ENCODE measurements at places on chromosomes 12 and 14. TPM values are rescaled to one million over a fixed set of nuclear protein-coding genes. Genes with fewer than 3 reads are reported as not detected.
A peak's percentile ranks its signal among the peaks of the same experiment; 100 is the strongest.

DNA sequence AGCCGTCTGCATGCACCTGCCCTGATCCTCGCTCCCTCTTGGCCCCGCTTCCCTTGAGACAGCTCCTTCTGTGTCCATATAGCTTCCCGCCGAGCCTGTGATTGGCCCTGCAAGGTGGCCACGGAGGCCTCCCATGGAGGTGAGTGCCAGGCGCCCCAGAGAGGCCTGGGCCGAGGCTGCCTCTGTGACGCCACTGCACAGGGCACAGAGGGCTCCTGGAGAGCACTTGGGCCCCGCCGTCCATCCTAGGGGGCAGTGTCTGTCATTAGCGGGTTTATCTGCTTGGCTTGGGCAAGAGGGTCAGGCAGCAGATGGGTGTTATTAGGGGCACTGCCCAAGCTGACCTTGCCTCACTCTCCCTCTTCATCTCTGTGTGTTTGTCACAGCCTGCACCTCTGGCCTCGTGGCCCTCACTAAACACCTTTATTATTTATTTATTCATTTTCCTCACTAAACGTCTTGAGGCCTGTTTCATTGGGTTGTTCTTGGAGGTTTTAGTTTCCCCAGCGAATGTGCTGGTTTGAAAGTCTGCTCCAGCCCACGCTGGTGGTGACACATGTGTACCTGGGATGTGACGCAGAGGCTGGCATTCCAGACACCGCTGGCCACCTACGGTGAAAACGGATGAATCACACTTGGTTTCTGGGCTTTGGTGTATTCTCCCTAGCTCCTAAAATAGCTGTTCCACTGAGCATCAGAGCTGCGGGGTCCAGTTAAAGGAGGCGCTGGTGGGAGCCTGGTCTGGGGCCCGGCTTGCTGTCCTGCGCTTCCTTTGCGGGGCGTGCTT, 5.9 kb downstream of the ZFYVE21 start:
- no peak for DNase-seq

- no peak for DNase-seq
Measured at GRCh38 chr12:89476232-89476631, 48.4 kb downstream of the GALNT4 start.

GRCh38 chr12:122368361-122369073, 54.0 kb downstream of the CLIP1 start:
- DNase-seq = no peak

DNA sequence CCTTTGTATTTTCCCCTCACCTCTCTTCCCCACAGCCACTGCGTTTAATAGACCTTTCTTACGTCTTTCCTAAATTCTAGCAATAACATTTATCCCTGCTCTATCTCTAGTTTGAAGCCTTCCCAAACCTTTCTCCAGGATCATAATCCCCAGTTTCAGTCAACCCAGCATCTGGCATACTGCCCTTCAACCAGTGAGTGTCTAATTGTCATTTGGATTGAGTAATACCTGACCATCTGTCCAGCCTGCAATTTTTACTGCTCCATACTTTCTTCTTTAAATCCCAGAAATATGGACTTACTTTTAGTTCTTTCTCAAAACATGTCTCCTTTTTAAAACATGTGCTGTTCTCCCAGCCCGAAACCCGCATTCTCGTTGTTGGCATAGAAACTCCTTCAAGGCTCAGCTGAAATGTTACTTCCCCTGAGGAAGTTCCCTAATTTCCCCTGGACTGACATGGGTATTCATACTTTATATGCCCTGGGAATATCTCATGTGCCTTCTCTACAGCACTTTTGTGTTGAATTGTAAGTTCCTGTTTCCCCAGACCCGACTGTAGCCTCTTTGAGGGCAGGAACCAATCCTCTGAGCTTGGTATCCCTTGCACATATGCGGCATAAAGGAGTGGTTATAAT, 65.1 kb upstream of the ETV6 start:
- no peak for DNase-seq

The AKAP5 gene
- polyA plus RNA-seq = 1.5 TPM

DNA sequence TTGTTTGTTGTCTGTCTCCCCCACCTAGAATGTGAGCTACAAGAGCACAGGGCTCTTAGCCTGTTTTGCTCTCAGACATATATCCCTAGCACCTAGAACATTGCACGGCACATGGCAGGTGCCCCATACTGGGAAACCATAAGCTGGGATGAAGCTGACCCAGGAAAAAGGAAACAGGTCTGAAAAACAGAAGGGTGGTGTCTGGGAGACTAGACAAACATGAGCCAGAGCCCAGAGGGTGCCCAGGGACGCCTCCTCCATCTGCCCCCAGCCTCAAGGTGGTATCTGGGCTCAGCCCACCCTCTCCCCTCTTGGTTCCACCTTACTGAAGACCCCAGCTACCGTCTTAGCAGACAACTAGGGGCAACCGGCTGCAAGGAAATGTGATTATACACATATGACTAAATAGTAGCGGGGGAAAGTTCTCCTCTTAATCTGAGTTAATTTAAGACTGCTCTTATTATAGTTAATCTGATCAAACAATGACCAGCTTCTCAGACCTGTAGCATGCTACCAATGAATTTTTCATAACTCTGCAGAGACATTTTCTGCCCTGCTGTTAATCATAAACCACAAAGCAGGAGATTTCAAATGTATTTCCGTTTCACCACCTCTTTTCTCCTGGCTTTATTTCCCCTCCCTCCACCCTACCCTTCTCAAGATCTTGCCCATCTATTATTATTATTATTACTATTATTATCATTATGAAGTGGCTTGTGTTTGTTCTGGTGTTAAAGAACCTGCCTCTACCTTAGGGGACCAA, 31.9 kb downstream of the KSR2 start:
- DNase-seq = no peak

The CLMN gene
- polyA plus RNA-seq = 10.7 TPM

DNA sequence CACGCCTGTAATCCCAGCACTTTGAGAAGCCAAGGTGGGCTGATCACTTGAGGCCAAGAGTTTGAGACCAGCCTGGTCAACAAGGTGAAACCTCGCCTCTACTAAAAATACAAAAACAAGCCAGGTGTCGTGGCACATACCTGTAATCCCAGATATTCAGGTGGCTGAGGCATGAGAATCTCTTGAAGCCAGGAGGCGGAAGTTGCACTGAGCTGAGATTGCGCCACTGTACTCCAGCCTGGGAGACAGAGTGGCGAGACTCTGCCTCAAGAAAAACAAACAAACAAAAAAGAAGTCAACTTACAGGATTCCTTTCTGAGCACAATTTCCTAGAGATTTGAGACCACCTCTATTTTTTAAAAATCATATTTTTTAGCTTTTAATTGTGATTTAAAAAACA, 45.3 kb downstream of the DGLUCY start:
- no peak for DNase-seq

DNA sequence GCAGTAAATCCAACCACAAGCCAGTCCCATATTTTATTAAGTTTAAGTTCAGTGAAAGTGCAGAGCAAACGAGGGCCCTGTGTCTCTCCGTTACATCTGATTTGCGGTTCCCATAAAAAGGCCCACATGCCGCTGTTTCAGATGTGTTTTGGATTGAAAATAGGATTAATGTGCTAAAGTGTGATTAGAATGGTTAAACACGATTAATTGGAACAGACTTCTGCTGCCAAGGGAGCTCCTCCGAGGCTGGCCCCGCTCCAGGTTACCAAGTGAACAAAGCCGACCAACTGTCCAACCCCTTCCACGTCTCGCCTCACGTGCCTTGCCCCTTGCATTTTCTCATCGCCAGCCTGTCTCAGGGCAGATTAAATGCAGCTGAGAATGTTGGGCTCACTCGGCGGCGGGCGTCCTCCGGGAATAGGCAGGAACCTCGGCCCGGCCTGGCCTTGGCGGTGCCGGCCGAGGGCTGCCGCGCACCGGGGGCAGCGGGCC, 166.5 kb upstream of the GSC start:
- DNase-seq = peak; percentile 97

The ZFC3H1 gene
- polyA plus RNA-seq = 2.5 TPM

DNA sequence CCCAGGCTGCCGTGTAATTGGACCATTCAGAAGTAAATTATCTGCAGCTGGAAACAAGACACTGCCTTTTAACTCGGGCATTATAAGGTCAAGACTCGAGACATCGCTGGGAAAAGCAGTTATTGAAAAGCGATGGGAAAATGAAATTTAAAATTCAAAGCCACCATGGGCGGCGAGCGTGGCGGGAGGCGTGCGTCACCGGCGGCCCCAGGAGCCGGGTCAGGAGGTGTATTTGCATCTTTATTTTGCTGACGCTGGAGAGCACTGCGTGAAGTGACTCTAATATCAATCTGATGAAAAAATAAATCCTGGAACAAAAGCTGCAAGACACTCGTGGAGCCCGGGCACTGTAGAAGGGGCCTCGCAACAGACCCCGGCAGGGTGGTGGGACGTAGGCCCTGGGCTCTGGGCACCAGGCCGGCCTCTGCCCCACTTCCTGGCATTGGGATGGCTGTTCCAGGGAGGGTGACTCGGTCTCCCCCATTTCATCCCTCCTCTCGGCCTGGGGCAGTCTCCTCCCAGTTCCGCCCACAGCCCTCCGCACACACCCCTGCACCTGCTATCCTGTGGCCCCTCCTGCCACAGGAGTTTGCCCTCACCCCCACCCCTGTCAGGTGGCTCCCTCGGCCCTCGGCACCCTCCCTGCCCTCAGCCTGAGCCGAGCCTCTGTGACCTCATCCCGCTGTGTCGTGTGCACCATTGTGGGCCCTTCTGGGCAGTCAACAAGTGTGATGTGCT, 196.2 kb downstream of the KIF26A start:
- no peak for DNase-seq

- DNase-seq = no peak
Measured at GRCh38 chr12:15684896-15685658, 104.1 kb downstream of the EPS8 start.

DNA sequence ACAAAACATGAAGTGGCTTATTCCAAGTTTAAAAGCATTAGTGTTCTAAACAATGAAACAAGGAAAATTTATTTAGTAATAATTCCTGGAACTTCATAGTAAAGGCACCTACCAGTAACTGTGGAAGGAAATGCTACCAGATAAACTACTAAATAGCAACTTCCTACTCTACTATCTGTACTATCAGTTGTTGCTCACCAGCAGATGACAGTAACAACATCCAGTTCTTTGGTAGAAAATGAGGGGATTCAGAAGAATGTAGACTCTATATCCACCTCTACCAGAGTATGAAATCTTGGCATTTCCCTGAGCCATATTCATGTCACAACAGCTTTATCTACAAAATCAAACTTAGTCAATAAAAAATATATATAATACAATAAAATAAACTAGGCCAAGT, 3.1 kb downstream of the ENTPD5 start:
- no peak for DNase-seq

GRCh38 chr12:31528095-31528494, 62.8 kb downstream of the DENND5B start:
- no peak for DNase-seq

GRCh38 chr14:81516986-81517797, 16.5 kb downstream of the SEL1L start:
- no peak for DNase-seq

GRCh38 chr14:72452774-72453173, 441.1 kb downstream of the DPF3 start:
- no peak for DNase-seq

The RHOJ gene
- 11.1 TPM for polyA plus RNA-seq

The CACNA1C gene
- 1.6 TPM for polyA plus RNA-seq

The TMEM117 gene
- 1.7 TPM for polyA plus RNA-seq

The NANOG gene
- polyA plus RNA-seq = not detected

GRCh38 chr12:108693751-108694150, 37.6 kb downstream of the CORO1C start:
- no peak for DNase-seq
